ENCODE measurements at places on chromosomes 16 and 17.

- DNase-seq = no peak
These were observed 56.4 kb upstream of the NLRP1 start for GRCh38 chr17:5640726-5641125.

GRCh38 chr16:22732400-22732799 lies 81.6 kb upstream of the HS3ST2 start:
- no peak for DNase-seq

GRCh38 chr17:60127068-60128064 lies 22.4 kb upstream of the CA4 start:
- DNase-seq = no peak

- no peak for DNase-seq
These were observed 16.6 kb upstream of the TXNDC11 start for GRCh38 chr16:11759163-11759834.

GRCh38 chr17:61338874-61339478 lies 60.7 kb upstream of the TBX2 start:
- no peak for DNase-seq

GRCh38 chr17:47850692-47851573 lies at the start of gene SP6:
Gene SP6 (minus strand): TSS chr17:47851163. CDS start chr17:47848429, 2,734 bp downstream.
- DNase-seq = peak; percentile 72

- no peak for DNase-seq
These were observed 3.2 kb upstream of the PRPSAP1 start for GRCh38 chr17:76356803-76357456.

GRCh38 chr17:45436161-45436560 lies 3.5 kb upstream of the ARHGAP27 start:
- no peak for DNase-seq

GRCh38 chr17:55269894-55270293 lies 5.1 kb downstream of the HLF start:
- no peak for DNase-seq

DNA sequence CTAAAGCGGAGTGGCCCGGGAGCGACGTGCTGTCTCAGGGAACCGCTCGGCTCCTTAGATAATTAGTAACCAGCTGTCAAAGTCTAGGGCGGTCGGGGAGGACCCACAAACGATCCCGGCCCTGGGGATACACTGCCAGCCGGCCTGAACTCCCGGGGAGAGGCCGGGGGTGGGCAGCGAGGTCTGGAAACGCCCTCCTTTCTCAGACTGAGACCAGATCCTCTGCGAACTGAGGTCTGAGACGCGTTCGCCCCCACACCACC lies 1.3 kb downstream of the HNF1B start:
- DNase-seq = no peak

All from CD4-positive, alpha-beta T cell treated with Interleukin-2 at 100 ng/mL for 4 hours (primary cell).